ENCODE measurements at places on chromosomes 3 and 15. TPM values are rescaled to one million over a fixed set of nuclear protein-coding genes. Genes with fewer than 3 reads are reported as not detected.

- H3K4me1 ChIP-seq = no peaks in the 10 kb centered on the region
- no peak overlapping the region for H3K4me3 ChIP-seq
- no peaks in the 10 kb centered on the region for H3K27me3 ChIP-seq
Observed at GRCh38 chr3:123151251-123151705, 50.5 kb upstream of the SEC22A start.

DNA sequence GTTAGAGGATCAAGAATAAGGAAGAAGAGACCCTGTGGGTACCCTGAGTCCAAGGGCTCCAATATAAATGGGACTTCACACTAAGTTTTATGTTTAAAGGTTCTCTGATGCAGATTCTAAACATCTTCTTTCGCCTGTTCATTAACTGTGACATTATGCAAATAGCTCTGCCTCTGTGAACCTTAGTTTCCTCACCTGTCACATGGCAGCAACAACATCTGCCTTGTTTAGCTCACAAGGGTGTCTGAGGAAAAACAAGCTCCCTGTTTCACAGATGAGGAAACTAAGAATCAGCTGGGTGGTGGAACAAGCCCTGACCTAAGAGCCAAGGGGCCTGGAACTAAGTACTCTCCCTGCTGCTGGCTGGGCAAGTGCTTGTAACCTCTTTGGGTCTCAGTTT is 40.8 kb downstream of the GOLGA6L1 start:
- H3K27ac ChIP-seq = no peak overlapping the region
- no peak overlapping the region for H3K4me3 ChIP-seq
- no peaks in the 10 kb centered on the region for H3K4me1 ChIP-seq
- no peak for DNase-seq

The SLCO3A1 gene
- 14.1 TPM for total RNA-seq

The EIF4A2 gene
- 264 TPM for total RNA-seq

The PRTG gene
- 5.8 TPM for total RNA-seq
